ENCODE measurements at places on chromosomes 12 and 14.

DNA sequence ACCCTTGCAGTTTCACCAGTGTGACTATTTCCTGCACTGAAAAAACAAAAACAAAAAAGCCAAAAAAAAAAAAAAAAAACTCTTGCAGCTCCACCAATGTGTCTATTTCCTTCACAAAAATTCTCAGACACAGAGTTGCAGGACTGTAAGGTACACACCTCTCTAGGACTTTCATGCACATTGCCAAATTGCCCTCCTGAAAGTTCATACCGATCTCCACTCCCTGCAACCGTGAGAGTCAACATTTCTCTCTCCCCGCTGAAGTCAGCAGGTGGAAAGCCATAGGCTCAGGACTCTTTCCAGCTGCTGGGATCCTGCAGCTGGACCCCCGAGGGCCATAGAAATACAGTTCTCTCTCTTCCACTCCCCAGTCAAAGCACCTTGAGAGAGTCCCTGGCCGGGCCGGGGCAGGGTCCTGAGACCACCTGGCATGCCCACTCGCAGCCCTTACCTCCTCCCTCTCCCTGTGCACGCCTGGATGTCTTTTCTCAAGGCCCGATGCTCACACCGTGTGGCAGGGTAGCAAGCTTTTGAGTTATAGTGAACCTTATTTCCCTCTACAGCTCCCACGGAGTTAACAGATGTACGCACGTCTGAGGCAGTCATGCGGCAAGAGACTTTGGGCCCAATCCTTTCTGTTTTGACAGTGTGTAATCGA, 23.6 kb downstream of the MMAB start:
- no peak for DNase-seq

DNA sequence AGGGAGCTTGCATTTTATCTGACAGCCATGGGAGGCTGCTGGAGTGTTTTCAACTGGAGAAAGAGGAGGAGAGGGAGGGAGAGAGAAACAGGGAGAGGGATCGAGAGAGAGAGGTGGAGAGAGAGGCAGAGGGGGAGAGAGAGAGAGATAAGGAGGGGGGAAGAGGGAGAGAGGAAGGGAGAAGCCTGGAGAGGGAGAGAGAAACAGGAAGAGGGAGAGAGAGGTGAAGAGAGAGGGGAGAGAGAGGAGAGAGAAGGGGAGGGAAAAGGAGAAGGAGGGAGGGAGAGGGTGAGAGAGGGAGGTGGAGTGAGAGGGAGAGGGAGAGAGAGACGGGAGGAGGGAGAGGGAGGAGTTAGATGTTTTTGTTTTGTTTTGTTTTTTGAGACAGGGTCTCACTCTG, 45.6 kb downstream of the DNAH10 start:
- no peak for DNase-seq

DNA sequence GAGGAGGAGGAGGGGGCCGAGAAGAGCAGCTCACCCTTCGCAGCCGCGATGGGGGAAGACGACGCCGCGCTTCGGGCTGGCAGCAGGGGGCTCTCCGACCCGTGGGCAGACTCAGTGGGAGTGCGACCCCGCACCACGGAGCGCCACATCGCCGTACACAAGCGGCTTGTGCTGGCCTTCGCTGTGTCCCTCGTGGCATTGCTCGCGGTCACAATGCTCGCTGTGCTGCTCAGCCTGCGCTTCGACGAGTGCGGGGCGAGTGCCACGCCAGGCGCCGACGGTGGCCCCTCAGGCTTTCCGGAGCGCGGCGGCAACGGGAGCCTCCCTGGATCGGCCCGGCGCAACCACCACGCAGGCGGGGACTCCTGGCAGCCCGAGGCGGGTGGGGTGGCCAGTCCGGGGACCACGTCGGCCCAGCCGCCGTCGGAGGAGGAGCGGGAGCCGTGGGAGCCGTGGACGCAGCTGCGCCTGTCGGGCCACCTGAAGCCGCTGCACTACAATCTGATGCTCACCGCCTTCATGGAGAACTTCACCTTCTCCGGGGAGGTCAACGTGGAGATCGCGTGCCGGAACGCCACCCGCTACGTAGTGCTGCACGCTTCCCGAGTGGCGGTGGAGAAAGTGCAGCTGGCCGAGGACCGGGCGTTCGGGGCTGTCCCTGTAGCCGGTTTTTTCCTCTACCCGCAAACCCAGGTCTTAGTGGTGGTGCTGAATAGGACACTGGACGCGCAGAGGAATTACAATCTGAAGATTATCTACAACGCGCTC, 745 bp downstream of the TRHDE start:
- no peak for DNase-seq

DNA sequence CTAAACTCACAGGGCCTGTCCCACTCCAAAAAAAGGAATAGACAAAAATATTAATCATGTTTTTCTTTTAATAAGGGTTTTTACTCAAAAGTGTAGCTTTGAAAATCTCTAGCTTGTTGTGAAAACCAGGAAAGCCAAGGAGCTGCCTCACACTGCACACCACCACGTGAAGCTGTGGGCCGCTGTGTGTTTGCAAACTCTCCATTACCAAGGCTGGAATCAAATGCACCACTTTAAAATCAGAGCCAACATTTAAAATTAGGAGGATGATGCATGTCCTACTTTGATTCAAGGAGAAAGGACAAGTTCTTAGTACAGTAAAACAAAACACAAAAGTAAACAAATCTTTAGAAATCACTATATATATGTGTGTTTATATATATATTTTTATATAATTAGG, 83.0 kb downstream of the SETD3 start:
- DNase-seq, result no peak

DNA sequence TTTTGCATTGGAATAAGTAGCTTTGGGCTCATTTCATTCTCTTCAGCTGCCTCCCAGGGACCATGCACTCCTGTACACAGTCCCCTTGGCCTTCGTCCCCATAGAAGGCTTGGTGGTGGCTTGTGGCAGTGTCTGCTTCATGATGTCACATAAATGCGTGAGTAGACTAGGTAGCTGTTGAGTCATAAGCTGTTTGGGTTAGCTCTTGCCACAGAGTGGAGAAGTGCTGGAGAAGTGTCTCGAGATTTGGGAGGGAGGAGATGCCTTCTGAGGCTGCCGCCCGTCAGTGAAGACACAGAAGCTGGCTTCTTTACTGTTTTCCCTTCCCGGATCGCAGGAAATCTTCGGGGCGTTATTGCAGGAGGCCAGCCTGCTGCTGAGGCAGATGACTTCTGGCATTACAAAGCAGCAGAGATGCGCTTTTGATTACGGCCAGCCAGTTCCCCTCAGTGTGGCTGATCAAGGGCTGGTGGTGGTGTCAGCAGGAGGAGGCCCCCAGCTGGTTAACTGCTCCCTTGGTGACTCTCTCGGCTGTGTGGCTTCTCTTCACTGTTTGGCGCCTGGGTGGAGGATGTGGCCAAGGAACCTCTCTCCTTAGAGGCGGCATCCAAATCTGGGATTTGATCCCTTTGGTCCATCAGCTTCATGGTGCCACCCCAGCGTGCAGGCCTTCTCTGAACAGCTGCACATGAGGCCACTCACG, 67.6 kb downstream of the AACS start:
- no peak for DNase-seq

DNA sequence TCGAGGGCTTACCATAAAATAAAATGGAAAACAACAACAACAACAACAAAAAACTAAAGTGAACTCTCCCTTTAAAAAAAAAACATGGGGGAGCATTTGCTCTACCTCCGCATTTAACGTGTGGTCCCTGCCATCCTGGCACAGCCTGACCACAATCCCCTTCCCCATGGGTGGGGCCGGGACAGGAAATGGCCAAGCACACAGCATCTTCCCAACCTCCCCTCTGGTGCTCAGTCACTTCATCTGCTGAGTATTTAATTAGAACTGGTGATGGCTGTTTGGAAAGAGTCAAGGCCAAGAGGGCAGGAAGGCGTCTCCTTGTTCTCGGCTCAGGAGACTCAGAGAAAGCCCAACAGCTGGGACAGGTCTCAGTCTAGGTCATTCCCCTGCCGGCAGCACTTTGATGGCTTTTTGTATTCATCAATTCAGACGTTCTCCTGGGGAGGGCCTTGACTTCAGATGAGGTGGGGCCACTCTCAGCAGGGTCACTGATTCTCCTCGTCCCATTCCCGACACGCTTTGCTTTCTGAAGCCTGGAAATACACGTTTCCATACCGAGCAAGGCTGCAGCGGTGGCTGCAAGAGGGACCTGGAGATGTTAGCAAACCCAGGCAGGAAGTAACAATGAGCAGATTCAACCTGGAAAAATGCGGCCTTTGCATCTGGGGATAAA, 44.4 kb downstream of the ANO2 start:
- no peak for DNase-seq
